ENCODE measurements at places on chromosomes 13 and 19.

GRCh38 chr13:46552889-46553520, at the start of gene LRCH1:
TSS of gene LRCH1 (plus strand) at chr13:46553170. CDS start at chr13:46553397, 227 bp downstream.
- peak; percentile 62 for DNase-seq

- no peak for DNase-seq
Measured at GRCh38 chr13:86378628-86379027, 579.4 kb upstream of the SLITRK6 start.

DNA sequence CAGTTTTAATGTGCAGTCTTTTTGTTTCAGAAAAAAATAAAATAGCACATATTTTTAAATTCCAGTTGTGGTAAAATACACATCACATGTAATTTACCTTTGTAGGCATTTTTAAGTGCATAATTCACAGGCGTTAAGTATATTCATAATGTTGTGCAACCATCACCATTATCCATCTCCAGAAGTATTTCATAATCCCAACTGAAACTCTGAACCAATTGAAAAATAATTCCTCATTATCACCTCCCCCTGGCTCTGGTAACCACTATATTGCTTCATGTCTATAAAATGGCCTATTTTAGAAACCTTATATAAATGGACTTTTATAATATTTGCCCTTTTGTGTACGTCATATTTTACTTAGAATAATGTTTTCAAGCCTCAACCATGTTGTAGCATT, 756.5 kb upstream of the KLHL1 start:
- DNase-seq = no peak

DNA sequence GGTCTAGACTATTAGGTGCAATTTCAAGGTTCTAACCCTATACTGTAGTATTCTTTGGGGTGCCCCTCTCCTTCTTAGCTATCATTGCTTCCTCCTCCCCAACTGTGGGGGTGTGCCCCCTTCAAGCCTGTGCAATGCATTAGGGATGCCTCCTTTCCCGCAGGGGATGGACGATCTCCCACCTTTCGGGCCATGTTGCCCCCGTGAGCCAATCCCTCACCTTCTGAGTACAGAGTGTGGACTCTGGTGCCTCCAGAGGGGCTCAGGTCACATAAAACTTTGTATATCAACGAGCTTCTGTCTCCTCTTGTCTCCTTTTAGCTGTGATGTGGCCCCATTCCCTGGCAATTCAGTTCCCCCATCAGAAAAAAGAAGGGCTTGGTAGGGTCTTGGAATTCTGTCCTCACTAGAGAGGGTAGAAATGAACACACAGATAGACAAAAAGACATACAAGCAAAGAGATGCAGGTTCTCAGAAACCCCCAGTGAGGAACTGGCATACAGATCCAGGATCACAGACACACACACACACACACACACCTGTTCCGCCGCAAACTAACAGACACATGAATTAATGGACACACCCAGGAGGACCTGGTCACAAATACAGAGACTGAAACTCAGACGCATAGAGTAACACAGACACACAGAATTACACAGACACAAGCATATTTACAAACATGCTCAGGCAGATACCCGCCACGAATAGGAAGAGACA, 2.5 kb upstream of the HNRNPUL1 start:
- DNase-seq = no peak

DNA sequence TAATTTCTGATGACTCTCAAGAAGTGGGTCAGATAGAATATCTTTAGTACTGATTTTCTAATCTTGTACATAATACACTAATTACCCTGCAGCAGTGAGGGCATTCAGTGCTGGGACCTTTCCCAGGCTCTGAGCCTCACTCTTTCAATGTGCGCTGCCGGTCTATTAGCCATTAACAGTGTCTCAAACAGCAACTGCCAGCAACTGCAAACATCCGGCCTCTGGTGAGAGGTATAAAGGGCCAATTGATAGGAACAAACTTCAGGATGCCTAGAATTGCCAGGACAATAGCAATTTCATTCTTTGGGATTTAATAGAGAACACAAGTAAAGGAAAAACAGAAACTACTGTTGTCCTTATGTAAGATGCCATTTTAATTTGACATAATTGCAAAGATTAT, 604.4 kb upstream of the SPRY2 start:
- peak; percentile 61 for DNase-seq

DNA sequence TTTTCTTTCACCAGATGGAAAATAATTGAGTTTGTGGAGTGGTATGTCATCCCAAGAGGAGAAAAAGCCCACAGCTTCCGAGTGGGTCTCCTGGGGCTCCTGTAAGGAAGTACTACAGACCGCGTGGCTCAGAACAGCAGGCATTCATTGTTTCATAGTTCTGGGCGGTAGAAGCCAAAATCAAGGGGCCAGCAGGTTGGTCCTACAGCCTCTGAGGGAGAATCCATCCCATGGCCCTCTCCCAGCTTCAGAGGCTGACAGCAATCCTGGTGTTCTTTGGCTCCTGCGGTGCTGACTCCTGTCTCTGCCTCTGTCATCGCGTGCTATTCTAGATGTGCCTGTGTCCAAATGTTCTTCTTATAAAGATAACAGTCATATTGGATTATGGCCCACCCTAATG, 362.6 kb downstream of the FGF14 start:
- DNase-seq = no peak

GRCh38 chr19:48752496-48753365, at the start of gene FUT1:
TSS of gene FUT1 (minus strand) at chr19:48752641. CDS start at chr19:48751281, 1,360 bp downstream.
- peak; percentile 95 for DNase-seq

DNA sequence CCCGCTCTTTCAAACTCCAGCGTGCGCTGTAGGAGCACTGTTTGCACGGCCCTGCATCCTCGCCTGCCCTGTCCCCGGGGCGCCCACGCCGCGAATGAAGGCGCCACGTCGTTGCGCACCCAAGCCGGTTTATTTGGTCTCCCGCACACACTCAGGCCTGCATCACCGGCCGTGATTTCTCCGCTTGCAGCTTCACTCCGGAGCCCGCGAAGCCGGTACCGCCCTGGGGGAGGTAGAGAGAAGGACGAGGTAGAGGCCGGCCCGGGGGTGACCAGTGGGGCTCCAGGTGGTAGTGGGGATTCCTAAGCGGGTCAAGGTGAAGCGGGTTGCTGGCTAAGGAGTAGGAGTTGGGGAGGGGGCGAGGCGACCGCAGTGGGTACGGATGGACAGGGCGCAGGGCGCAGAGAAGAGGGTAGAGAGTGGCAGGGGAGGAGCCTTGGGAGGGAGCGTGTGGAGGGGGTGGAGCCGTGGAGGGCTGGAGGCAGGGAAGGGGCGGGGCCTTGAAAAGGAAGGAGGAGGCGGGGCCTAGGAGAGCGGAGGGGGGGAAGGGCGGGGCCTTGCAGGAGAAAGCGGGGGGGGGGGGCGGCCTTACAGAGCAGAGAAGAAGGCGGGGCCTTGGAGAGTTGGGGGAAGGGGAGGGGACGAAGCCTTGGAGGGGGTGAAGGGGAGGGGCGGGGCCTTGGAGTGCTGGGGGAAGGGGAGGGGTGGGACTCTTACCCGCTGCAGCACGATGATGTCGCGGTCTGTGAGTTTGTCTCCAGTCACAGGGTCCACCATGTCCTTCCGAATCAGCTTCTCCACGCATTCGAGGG, 24.6 kb downstream of the NOSIP start:
- no peak for DNase-seq

- no peak for DNase-seq
Measured at GRCh38 chr19:12783849-12784393, 7.4 kb upstream of the JUNB start.

- no peak for DNase-seq
Measured at GRCh38 chr13:39675904-39676303, 20.4 kb downstream of the COG6 start.

- no peak for DNase-seq
Measured at GRCh38 chr19:28283592-28283991, 929.4 kb downstream of the UQCRFS1 start.

DNA sequence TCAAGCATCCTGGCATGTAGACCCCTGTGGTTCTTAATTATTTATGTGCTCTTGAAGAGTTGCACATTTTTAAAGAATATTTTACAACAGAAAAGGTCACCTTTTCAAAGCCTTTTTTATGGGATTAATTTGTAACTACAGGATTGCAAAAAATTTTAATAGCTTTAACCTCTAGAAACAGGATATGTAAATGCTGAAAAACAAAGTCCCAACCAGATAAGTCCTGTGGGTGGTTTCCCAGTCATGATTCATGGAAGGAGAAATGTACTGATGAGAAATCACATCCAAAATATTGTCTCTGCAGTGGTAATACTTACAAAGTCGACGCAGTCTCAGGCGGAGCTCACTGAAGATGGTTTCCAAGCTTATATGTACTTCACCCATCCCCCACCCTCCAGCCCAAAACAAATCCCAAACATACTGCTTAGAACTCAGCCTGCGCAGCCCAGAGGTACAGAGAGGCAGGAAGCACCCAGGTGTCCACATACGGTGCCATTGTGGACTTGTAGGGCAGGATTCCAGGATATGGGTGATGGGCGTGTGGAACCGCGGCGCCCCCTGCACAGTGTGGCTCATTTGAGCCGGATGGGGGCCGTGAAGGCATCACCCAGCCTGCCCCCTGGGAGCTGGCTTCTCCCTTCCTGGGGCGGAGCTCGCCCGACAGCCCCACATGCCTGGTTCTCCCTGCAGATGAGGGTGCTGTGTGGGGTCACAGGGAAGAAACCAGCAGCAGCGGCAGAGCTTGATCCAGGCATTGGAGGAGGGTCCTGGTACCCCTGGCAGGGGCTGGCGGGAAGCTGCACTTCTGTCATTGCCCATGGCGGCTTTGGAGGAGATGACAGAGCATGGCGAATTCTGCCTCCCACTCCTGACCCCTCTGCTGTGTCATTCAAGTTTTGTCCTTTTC, 101.2 kb downstream of the ATP11A start:
- DNase-seq = no peak

GRCh38 chr19:54271106-54271505, 9.8 kb downstream of the LILRB2 start:
- DNase-seq = no peak
